Stimulated activated memory B cell treated with anti-CD40 and anti-IgM and Interleukin-4, amounts not matched to agents 10 μg/mL and 1 μg/mL and 100 μg/mL, for 72 hours (primary cell): ENCODE measurements at places on chromosomes 7 and 10.

GRCh38 chr7:132290021-132290420 is 286.2 kb downstream of the PLXNA4 start:
- ATAC-seq, result no peak

GRCh38 chr7:68998136-68998535 is 600.1 kb upstream of the AUTS2 start:
- no peak for ATAC-seq

DNA sequence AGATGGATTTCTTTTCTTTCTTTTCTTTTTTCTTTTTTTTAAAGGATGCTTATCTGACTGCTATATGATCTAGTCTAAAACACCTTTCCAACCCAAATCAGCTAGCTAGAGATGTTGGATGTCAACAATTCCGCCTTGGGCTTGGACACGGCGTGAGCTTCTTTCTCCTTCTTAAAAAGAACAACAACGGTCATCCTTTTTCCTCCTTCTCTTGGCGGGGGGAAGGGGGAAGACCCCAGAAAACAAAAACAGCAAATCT is 1.0 kb downstream of the BEND7 start:
- no peak for ATAC-seq

DNA sequence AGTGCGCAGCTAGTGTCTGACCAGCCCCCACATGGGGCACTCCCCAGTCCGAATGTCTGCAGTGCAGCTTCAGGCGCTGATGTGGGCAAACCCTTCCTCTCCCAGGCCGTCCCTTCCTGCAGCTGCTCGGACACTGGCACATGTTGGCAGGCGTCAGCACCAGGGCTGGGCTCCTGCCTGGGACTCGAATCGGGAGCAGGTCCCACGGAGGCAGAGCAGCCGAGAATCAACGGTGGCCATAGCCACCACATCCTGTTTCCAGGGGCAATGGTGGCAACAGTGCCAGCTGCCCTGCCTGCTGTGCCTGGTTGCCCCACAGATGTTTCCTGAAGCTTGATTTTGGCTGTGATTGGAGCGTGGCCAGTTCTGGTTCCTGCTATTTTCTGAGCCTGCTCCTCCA is 65.8 kb downstream of the MGMT start:
- peak; percentile 60 for ATAC-seq

DNA sequence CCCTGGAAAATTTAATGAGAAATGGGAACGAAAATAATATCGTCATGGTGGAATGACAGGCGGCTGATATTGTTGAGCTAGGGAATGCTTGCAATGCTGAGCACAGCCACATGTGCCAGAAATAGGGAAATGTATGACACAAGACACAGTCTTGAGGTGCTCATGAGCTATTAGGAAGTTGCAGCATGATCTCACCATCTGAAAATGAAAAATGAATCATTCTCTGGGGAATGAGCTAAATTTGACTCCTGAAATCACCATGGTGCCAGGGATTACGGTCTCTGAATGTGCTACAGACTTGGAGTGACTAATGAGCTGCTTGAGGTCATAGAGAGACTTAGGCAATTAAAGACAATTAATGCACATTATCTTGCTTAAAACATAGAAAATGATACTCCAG is 845.0 kb downstream of the CNTNAP2 start:
- no peak for ATAC-seq

DNA sequence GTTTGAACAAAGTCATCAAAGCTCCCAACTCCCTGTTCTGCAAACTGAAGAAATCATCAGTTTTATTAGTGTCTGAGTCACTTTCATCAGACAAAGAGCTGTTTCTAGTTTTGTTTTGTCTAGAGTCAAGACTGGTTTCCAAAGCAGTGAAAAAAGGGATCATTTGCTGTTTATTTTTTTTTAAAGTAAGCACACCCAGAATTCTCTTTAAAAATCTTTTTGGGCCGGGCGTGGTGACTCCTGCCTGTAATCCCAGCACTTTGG is 972.0 kb upstream of the CELF2 start:
- ATAC-seq, result no peak

- peak; percentile 66 for ATAC-seq
Observed at GRCh38 chr7:88132725-88133124, 87.1 kb downstream of the SRI start.

DNA sequence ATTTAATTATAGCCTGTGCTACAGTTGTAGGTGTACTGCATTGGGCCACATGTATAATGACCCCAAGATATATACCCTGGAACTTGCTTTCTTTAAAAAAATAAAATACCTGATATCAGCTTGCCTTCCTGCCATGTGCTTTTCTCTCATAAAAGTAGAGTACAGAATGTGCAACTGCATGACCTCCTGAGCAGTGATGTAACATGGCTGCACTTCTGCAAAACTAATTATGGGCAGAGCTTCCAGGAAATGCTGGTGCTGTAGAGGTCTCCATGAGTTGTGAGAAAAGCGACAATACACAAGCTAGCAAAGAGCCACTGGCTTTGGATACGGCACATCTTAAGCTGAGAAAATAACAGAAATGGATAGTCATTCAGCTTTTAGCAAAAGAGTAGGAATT is 6.5 kb upstream of the ERLIN1 start:
- no peak for ATAC-seq

DNA sequence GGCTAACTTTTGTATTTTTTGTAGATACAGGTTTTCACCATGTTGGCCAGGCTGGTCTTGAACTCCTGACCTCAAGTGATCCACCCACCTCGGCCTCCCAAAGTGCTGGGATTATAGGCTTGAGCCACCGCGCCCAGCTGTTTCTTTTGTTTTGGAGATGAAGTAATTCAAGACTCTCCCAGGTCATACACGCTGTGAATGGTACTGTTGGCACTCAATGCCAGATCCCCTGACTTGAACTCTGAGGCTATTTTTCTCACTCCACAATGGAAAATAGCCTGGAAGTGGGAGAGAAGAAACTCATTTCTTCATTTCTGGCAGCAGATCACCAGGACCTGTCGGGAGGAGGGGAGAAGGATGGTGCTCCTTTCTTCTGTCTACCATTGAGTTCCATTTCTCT is 32.4 kb downstream of the BLVRA start:
- no peak for ATAC-seq

DNA sequence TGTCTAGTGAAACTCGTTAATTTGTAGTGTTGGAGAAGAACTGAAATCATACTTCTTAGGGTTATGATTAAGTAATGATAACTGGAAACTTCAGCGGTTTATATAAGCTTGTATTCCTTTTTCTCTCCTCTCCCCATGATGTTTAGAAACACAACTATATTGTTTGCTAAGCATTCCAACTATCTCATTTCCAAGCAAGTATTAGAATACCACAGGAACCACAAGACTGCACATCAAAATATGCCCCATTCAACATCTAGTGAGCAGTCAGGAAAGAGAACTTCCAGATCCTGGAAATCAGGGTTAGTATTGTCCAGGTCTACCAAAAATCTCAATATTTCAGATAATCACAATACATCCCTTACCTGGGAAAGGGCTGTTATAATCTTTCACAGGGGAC is 187.6 kb downstream of the CFTR start:
- ATAC-seq, result peak; percentile 28

DNA sequence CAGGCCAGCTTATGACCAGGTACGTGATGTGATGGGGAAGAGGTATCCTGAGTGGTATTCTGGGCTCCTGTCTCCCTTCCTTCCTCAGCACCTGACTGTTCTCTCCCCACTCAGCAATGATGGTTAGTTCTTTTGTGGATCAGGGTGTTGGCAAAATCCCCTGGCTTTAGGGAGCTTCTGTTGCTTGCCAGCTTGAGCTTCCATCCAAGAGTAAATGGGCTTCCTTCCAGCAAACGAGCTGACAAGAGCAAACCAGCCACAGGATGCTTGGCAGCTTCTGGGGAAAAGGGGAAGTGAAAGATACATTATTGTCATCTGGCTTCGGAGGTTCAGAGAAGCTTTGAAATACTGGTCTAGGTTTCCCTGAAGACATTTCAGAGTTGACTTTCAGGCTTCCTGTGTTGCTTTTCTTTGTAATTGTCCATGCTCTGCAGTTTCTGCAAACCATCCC is 5.2 kb downstream of the DUSP5 start:
- ATAC-seq, result peak; percentile 74

GRCh38 chr10:87064651-87065050 is 30.0 kb downstream of the GLUD1 start:
- no peak for ATAC-seq

- no peak for ATAC-seq
Observed at GRCh38 chr7:103299660-103300059, 2.4 kb downstream of the PMPCB start.

- no peak for ATAC-seq
Observed at GRCh38 chr10:90969947-90970673, 49.2 kb upstream of the ANKRD1 start.

DNA sequence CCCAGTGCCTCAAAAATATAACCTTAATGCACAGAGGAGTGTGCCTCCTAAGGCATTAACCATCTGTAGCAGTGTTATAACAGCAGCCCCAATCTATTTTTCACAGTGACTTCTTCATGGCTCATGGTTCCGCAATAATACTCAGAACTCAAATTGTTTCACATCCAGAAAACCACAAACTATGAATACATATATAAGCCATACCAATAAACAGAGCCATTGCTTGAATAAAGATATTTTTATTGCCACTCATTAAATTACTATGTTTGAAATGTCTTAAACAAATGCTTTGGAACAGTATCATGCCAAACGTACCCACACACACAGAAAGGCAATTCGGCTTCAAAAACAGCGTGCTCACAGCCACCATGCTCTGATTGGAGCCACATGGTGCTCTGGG is 629.3 kb upstream of the NRP1 start:
- ATAC-seq, result no peak

DNA sequence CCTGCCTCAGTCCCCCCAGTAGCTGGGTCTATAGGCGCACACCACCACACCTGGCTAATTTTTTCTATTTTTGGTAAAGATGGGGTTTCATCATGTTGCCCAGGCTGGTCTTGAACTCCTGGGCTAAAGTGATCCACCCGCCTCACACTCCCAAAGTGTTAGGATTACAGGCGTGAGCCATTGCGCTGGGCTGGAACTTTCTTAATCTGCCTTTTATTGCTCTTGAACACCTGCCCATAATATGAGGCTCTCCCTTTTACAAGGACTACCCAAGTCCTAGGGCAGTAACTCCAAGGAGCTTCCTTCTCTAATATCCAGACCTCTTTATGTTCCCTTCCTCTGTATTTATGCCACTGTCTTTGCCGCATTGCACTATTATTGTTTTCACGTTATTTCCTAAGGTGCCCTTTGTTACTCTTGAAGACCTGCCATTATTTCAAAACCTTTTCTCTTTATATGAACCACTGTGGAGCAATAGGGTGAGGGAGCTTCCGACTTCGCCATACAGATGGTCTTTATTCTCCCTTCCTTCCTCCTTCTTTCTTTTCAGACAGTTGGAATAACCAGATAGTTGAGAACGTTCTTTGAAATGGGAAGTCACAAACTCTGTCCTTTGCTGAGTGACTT is 36.3 kb upstream of the TCF7L2 start:
- ATAC-seq, result no peak

DNA sequence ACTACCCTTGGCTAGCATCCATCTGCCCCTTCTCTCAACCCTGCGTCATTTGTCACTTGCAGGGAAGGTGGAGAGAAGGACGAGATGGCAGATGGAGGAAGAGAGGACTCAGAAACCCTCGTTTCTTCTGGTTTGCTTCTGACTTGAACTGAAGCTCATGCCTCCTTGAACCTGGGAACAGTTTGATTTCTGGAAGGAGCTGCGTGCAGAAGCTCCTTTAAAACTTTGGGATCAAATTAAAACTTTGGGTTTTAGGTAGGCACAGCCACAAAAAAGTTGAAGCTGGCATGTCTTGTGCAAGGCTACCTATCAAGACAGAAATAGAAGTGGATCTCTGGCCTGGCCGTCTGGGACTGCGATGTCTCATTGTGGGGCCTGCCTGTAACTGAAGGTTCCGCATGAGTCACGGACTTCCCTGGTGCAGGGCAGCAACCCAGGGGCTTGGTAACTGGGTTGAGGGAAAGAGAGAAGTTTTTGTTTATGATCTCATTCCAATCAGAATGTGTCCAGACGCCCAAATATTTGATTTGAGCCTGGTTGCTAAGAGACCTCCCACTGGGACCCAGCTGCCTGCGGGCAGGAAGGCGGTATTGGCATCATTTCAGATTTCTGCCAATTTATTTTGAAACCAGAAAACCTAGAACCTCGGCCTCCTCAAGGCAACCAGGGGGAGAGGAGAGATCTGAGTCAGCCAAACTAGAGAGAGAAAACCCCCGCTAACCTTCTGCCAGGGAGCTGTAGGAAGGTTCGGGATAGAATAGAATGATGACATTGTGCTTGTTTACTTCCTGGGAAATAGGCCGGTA is 15.8 kb upstream of the CAMK1D start:
- peak; percentile 93 for ATAC-seq

DNA sequence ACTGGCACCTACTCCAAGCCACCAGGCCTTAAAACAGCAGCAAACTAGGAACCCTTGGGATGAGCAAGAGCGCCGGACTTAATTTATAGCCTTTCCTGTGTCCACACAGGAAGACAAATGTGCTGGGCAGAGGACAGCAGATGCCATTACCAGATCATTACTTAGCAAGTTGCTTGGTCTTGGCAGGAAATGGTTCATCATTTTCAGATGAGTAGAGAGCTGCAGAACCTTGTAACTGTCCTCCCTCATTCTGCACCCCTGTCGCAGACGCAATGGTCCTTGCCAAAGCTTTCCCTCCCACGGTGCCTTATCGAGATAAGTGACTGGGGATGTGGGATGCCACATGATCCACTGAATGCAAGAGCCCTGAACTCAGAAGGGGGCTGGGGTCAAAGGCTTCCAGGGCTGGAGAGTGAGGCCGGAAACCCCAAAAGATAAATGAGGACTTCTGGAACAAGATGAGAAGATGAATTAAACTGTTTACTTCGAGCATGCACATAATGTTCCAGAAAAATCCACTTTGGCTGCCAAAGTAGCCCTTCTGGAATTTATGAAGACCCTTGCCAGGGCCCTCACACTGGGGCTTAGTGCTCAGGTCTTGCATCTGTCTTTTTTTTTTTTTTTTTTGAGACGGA is 145.6 kb upstream of the ZNF32 start:
- ATAC-seq, result no peak

DNA sequence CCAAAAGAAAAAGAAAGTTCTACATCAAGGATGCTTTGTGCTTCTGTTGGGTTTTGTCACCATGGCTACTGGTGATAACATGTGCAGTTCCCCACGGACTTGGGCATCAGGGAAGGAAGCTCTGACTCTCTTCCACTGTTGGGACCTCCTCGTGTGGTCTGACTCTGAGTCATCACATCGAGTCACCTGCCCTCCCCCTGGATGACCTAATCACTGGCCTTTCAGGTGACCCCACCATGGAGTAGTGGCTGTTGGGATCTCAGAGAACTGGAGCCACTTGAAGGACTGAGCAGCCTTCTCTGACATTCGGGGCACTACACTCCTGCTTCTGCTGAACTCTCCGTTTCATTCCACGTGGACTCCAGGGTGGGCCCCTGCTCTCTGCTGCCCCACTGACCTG is 60.8 kb upstream of the DOCK1 start:
- no peak for ATAC-seq

GRCh38 chr10:17425584-17426262 is 28.7 kb downstream of the ST8SIA6 start:
- ATAC-seq, result peak; percentile 31

GRCh38 chr7:68787566-68787965 is 810.7 kb upstream of the AUTS2 start:
- no peak for ATAC-seq
